Progenitor cell of endocrine pancreas (in vitro differentiated cells): ENCODE measurements at places on chromosomes 3 and 15. TPM values are rescaled to one million over a fixed set of nuclear protein-coding genes. Genes with fewer than 3 reads are reported as not detected.

SETD5 gene
- 227 and 233 TPM in 2 replicates for total RNA-seq

ACAP2 gene
- total RNA-seq = 33.0 and 34.2 TPM in 2 replicates

PP2D1 gene
- total RNA-seq = not detected in 2 replicates

ITPKA gene
- 0.89 and 1.0 TPM in 2 replicates for total RNA-seq

BCL2A1 gene
- not detected in 2 replicates for total RNA-seq

ZNF385D gene
- 0.10 and 0.47 TPM in 2 replicates for total RNA-seq

DNA sequence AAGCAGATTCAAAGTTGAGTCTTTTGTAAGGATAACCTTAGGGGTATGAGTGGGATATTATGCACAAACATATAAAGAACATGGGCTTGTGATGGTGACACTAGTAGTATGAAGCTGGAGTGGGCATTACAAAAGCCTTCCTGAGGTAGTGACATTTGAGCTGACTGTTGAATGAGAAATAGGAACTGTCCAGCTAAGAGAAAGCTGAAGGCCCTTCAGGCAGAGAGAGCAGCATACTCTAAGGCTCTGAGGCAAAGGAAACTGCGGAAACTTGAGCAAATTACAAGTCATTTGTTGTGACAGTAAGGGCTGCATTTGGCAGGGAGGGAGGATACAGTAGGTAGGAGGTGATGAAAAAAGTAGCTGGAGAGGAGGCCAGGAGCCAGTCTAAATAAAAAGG lies 190.7 kb upstream of the CD96 start:
- DNase-seq = no peak

DNA sequence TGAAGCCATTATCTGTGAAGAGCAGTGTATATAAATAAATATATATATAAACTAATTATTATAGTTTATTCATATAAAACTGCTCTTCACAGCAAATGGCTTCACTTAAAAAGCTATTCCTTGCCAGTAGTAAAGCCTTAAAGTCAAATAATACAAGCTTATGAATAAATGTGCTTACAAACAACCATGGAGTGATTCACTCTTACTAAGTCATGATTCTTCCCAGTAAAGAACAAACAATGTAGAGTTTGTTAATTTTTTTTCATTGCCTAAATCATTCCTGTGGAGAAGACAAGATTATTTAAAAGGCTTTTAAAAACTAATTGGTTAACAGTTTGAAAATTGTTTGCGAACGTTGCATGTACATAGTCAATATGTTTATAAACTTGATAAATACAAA lies 140.7 kb downstream of the PLCH1 start:
- DNase-seq = no peak

DNA sequence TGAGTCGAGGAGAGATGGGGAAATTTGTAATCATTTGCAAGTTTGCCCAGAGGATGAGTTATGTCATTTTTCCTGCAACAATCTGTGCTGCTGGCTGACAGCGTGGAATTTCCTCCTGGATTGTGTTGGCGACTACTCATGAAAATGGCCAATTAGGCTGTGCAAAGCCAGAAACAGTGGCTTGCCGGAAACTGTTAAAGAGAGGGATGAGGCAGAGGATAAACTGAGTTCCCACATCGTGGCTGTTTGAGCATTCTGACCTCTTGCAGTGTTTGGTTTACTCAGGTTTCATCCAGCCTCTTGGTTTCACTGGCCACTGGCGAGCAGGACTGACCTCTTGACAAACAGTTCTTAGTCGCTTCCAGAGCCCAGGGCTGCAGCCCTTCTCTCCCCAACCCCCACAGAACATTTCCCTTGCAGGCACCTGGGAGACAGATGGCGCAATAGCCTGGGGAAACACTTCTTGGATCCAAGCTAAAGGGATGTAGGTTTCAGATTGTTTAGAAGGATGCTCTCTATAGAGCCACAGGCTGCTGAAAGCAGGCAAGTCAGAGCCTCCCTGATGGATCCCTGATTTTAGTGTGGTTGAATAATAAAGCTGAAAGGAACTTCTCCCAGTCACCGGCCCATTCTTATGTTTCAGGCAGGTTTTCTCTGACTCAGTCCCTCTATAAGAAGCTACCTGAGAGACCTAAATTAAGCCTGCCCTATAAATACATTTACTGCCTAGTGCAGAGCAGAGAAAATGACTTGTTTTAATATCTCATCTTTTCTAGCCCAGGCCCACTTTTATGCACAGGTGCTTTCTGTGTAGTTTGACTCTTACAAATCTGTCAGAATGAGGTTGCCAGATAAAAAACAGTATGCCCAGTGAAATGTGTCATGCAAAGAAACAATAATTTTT lies 92.8 kb upstream of the UBE2E1 start:
- DNase-seq = no peak

DNA sequence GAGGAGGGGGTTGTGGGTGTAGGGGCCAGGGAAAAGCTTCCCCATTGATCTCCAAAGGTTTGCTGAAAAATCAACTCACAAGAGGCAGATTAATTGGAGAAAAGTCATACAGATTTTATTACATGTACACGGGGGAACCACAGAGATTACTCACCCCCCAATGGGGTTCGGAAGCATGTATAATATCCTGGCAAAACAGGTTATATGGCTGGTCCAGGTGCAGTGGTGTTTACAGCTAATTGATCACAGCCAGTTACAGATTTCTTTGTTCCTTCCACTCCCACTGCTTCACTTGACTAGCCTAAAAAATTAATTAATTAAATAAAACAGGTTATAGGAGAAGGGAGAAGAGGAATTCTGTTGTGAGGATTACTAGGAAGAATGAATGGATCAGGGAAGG lies 22.4 kb downstream of the PRKCI start:
- DNase-seq = no peak

DNA sequence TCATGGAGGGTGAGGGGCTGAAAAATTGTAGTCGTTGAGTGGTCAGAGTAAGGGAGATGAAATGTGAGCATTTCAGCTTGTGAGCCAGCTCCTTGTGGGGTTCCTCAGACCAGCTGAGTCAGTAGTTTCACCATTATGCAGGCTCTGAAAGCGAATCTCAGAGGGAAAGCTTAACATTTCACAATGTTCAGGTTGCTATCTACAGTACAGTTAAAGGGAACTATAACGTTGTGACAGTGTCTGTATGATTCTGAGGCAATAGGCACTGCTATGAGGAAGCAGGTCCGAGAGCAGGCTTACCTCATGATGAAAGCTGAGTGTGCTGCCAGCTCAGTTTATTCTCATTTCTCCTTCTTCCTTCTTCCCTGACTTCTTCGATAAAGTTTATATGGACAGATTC lies 469.6 kb downstream of the EDEM1 start:
- no peak for DNase-seq

DNA sequence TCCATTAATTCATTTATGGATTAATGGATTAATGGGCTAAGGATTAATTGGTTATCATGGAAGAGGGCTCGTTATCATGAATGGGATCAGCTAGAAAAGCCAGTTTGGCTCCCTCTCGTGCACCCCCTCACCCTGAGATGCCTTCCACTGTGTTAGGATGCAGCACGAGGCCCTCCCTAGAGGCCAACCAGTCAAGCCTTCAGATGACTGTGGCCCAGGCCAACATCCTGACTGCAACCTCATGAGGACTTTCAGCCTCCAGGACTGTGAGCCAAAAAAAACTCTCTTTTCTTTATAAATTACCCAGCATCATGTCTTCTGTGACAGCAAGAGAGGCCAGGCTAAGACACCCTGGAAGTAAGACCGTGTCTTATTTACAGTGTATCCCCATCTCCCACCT lies 9.0 kb downstream of the EFCAB12 start:
- no peak for DNase-seq

DNA sequence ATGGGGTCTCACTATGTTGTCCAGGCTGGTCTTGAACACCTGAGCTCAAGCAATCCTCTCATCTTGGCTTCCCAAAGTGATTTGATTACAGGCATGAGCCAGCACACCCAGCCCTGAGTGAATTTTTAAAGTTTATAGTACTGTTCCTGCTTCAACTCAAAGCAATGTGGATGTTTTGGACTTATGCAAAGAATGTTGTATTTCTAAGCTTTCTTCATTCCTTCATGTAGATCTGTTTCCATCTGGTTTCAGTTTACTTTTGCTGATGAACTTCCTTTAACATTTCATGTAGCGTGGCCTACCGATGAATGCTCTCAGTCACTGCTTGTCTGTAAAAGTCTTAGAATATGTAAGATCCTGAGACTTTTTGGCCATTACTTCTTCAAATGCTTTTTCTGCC lies 23.2 kb downstream of the NRG4 start:
- no peak for DNase-seq

DNA sequence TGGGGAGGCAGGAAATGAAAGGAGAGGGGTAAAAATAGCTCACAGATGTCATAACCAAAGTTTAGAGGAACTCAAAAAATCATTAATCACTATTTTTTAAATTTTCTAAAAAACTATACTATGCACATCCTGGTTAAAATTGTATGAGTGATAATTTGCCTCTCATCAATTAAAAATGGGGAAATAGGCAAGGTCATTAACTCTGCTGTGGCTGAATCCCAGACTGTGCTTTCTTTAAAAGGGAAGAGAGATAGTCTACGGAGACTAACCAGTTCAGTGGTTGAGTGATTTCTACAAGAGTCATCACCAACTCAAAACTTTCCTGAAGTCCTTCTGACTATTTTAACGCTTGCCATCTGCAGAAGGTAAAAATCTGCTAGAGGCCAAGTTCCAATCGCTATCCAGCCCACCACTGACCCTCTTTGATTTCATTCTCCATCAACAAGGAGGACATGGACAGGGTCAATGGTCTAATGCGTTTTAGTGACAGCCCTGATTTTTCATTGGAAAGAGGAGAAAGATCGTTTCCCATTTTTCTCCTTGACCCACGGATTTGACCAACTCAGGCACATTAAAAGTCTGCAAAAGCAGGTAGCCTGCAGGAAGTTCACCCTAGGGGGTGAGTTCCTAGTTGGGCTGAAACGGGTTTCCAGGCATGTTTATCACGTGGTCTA lies 850 bp downstream of the SUCLG2 start:
- no peak for DNase-seq

- no peak for DNase-seq
Measured at GRCh38 chr3:171994646-171995428, 44.5 kb upstream of the FNDC3B start.

GRCh38 chr15:78909160-78909695 lies 35.6 kb downstream of the CTSH start:
- DNase-seq = no peak

GRCh38 chr3:42539871-42540714 lies 37.6 kb downstream of the VIPR1 start:
- peak; percentile 73 for DNase-seq

DNA sequence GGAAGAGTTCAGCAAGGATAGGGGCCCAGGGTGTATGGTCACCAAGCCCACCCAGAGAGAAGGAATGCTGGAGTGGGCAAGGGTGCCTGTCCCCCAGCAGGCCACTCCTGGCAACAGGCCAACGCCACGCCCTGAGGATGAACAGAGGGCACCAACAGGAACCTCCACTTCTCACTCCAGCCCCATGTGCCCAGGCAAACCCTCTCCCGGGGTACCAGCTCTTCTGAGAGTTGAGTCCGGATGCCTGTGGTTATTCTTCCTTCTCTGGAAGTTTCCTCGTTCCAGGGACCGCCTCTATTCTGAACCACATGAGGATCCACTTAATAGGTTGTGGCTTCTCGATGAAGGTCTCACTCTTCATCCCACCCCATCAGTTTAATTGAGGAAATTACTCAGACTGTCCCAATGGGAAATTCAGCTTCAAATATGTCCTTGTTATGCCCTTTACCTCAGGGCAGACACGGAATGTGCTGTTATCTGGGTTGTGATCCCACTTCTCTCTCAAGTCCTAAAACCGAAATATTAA lies 114.3 kb downstream of the LIPC start:
- DNase-seq = no peak

DNA sequence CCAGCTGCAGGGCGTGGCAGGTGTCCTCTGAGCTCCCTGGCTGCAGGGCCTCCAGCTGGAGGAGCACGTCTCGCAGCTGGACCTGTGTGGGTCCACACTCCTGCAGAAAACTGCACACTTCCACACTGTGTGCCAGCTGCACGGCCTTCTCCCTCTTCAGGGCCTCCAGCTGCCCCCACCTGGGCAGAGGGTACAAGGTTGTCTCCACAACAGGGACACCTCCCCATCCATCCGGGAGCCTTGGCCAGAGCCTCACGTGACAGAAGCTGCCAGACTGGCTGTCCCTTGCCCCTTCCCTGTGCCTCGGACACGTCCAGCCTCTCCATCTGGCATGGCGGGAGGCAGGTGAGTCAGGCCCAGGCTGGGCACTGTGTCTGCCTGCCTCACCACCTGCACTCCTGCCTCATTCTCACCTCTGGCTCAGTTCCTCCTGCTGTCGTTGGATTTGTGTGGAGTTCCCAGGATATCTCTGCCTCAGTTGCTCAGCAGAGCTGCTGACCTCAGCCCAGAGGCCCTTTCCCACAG lies 14.5 kb downstream of the SPTBN5 start:
- no peak for DNase-seq
